ENCODE measurements at places on chromosomes 1 and 21. TPM values are rescaled to one million over a fixed set of nuclear protein-coding genes. Genes with fewer than 3 reads are reported as not detected.
A peak's percentile ranks its signal among the peaks of the same experiment; 100 is the strongest.

- no peak for DNase-seq
These were observed 671.0 kb upstream of the ADGRL2 start for GRCh38 chr1:81129776-81130175.

DNA sequence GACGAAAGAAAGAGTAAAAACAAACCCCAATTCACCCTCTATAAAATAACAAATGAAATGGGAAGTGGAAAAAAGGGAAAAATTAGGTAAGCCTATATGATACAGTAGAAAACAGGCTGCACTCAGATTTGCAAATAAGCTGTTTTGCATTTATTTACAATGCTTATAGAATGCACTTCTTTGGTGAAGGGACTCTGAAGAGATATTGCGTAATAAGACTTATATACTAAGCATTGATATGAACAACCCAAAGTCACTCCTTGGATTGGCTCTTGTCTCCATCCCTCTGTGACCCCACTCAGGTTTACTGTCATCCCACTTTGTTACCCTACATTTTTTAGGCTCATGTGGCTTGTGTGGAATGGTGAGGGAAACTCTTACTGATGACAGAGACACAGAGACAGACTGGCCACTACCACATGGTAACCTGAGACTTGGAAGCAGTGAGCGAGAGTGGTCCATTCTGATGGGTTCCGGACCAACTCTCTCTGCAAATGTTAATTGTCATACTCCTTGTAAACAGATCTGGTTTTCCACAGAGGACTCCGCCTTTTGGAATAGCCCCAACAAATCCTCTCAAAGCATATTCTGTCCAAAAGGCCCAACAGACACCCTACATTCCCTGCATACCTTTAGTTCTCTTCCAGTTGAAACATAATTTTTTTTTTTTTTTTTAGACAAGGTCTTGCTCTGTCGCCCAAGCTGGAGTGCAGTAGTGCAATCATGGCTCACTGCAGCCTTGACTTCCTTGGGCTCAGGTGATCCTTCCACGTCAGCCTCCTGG, 11.0 kb downstream of the GSTM5 start:
- no peak for DNase-seq

- DNase-seq: no peak
These were observed 35.8 kb downstream of the WNT4 start for GRCh38 chr1:22107126-22107525.

GRCh38 chr1:225627304-225627947, 25.5 kb downstream of the ENAH start:
- DNase-seq: no peak

DNA sequence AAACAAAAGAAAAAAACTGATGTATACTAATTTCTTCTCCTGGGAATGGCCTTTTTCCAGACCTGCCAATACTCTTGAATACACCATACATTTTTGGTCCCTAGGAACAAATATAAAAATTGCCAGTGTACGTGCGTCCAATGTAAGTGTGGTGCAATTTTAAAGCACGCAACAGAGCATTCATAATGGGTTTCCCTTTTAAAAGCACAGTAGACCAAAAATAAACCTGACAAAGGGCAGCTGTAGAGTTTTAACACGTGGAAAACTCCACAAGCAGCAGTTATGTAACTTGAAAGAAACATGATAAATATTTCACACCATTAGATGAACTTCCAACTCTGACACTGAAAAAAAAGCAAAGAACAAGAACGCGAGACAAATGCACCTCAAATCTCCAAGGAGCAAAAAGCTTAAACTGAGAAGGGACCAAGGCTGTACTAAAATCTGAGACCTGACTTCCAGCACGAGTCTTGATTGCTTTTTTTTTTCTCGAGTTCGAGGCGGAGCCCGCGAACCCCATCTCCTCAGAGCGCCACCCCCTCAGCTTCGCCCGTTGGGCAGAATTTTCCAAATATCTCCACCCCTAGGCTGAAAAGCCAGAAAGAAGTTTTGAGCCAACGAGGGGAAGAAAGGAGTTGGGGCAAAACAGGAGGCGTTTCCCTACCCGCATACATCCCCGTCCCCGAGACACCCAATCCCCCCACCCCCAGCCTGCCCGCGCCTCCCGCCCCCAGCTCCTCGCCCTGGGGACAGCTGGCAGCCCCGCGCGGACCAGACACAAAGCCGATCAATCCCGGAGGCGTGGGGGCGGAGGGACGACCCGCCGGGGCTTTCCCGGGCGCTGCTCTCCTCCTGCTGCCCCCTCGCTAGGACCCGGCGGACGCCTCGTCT, at the start of gene JAM2:
Gene JAM2, plus strand, starts transcription at position 599 of the 891 bp plus-strand sequence. CDS start 564 bp downstream, outside the sequence.
- DNase-seq: peak; percentile 20

DNA sequence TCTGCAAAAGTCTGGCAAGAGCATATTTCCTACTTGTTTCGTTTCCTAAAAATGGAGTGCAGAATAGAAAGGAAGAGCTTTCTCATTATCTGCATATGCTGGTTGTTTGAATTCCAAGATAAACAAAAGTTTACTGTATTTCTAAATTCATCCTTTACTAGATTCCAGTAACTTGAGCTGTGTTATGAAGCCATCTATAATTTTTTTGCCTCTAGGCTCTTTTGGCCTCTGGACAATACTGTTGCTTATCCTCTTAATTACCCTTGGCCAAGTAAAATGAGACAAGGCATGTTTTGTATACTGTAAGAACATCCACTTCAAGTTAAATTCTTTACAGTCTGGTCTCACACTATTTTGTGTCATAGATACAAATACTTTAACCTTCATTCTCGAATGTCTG, 45.6 kb upstream of the HFM1 start:
- DNase-seq: no peak

DNA sequence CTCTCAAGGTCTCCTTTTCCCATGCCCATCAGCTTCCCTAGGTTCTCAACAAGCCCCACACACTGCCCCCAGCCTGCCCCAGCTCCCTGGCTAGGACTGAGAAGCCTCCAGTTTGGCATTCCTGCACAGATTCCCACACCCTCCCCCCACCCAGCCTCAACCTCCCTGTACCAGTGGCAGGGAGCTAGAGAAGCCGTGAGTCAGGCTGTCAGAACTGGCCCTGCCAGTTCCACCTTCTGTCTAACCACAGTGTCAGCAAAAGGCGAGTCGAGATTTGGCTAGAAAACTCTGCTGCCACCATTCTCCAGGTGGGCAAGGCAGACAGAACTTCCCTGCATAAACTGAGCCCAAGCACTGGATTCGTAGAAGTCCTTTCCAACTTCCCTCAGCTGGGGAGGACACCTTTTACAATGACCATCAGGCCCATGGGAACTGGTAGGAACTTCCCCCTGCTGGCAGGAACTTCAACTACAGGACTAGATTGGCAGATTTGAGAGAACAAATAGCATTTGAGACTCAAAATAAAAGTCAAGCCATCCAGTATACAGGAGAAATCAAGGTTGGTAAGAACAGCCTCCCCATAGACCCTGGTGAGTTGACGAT, 31.0 kb downstream of the TNNT2 start:
- peak; percentile 36 for DNase-seq

- no peak for DNase-seq
These were observed 736.3 kb downstream of the LTN1 start for GRCh38 chr21:28256420-28256831.

DNA sequence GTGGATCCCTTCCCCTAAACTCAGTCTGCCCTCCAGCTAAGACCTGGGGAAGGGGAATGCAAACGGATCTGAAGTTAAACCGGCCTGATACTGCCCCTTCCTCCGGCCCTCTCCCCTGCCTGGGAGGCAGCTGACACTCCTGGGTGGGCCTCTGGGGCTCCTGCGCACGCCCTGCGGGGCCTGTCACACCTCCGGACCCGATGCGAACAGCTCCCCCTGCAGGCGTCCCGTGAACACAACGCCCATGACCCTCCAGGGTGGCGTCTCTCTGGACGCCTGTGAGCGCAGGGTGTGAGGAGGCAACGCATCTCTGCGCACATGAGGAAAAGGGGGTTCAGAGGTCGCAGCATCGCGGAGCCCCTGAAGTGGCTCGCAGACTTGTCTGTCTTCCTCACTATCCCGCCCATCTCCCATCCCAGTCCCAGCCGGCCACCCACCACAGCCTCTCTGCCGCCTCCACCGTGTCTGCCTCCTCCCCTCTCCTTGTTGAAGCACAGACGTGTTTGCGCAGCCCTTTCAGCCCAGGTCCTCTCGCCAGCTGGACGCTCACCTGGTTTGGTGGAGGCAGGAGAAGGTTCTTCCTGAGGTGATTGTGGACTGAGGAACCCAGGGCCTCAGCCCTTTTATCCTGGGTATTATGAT, 421 bp upstream of the LCE3A start:
- no peak for DNase-seq

DNA sequence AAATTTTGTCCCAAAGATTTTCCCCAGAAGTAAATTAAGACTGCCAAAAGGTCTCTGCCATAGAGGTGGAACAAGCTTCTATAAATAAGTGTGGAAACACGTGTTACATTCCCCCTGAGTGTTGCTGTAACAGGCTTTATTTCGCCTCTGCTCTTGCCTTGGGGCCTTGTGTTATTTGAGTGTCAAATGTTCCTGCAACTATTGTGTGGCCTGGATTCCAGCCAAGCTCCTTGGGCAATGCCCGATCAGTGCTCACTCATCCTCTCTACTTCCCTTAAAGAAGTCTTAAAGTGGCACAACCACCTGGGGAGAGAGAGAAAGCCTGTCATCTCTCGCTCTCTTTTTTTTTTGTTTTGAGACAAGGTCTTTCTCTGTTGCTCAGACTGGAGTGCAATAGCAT, 156.7 kb downstream of the NR5A2 start:
- DNase-seq: no peak

DNA sequence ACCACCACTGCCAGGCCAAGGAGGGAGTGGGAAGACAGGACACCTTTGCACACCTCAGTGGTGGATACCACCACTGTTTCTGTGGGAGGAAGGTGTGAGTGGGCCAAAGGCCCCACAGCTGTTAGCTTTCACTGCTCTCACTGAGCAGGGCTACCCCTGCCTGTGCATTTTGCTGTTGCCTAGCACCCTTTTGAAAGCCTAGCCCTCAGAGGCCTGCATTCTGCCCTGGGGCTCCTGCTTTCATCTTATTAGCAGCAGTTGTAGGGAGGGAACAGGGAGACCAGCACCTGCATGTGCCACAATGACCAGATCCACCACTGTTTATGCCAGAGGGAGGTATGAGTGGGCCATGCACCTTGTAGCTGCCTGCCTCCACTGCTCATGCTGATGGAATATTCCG, 110.9 kb upstream of the C21orf91 start:
- DNase-seq: no peak

DNA sequence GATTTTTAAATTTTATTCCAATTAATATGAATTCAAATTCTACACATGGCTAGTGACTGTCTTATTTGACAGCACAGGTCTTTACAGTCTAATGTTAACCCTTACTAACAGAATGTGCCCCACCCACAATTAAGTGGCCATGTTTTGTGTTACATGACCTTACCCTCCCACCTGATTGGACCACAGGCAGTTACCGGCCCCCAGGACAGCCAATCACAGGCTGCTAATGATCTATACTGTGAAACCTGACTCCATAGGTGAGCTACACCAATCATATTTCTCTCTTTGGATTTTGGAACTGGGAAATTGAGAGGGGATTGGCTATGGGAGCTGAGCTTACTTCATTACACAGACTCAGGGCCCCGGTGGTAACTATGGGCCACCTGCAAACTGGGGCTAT, 27.5 kb downstream of the ZP4 start:
- no peak for DNase-seq

- DNase-seq: no peak
These were observed 143.5 kb upstream of the USH2A start for GRCh38 chr1:216566641-216567205.

DNA sequence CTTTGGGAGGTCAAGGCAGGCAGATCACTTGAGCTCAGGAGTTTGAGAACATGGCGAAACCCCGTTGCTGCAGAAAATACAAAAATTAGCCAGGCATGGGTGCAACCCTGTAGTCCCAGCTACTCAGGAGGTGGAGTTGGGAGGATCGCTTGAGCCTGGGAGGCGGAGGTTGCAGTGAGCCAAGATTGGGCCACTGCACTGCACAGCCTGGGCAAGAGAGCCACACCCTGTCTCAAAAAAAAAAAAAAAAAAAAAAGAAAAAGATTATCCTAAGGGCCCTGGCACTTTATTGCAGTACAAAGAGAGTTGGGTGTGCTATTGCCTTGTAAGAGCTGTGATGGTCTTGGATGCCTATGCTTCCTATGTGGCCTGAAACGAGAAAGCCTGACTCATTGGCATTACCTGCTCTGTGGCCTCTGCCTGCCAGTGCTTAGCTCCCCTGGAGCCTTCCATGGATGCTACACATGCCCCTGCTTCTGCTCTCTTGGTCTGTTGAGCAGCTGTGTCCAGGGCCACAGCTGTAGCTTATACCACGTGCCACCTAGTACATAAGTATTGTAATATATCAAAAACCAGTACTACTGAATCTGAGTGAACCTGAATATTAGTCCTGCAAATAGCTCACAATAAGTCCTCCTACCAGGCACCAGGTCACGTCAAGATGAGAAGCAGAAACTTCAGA, 45.8 kb downstream of the DNAJC6 start:
- no peak for DNase-seq

- DNase-seq: peak; percentile 48
These were observed at the start of gene ANKRD35 for GRCh38 chr1:145885738-145886287. ANKRD35 (minus strand) TSS chr1:145885866; CDS start chr1:145885758, 108 bp downstream.

DNA sequence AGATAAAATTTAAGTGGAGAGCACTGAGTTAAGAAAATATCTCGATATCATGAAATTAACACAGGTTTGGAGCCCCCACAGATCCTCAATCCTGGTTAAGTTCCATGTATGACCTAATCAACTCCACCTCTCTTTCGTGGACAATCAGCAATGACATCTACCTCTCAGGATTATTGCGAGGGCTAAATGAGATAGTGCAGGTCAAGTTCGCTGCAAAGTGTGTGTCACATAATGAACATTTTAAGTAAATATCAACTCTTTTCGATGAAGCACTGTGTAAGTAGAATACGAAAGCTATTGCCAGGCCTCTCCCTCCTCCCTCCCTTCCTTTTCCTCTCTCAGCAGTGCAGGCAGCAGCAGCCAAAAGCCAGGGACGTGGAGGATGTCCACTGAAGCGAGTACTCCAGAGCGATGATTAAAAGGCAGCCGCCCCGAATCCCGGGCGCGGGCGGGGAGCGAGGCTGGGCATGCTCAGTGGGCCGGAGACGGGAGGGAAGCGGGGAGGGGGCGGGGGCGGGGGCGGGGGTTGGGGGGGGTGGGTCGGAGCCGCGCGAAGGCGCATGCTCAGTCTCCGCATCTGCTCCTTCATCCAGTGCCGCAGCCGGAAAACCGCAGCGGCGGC, at the start of gene CAMSAP2:
Gene CAMSAP2, plus strand, starts transcription at position 567 of the 622 bp plus-strand sequence. CDS start 935 bp downstream, outside the sequence.
- DNase-seq: peak; percentile 74

DNA sequence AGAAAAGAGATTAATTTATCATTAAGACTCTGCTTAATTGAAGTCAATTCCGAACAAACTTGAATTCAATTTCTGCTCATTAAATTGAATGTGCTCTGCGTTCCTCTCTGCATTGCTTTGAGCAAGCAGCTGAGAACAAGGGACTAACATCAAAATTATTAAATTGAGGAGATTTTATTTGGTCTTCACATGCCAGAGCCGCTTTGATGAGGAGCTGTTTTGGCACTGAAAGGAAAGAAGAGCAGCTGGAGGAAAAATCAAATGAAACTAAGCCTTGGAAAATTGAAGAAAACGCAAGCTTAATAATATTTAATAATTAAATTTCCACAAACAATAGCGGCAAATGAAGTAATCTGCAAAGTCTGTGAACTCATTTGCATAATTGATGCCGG, 222.0 kb upstream of the PKN2 start:
- no peak for DNase-seq

The CCDC181 gene
- total RNA-seq: 7.3 TPM

The IER5 gene
- 2.3 TPM for total RNA-seq

The RRP1 gene
- 30.9 TPM for total RNA-seq

The OPTC gene
- total RNA-seq: not detected

The KRTAP11-1 gene
- not detected for total RNA-seq

The VSIG8 gene
- total RNA-seq: 0.20 TPM

The ENAH gene
- total RNA-seq: 213 TPM

The AIM2 gene
- 2.1 TPM for total RNA-seq

The CELSR2 gene
- total RNA-seq: 38.7 TPM

The LCE3D gene
- total RNA-seq: not detected
